M059J (cell line): ENCODE measurements at places on chromosomes 2 and 18.

- no peak for DNase-seq
These were observed 59.3 kb upstream of the OTOF start for GRCh38 chr2:26537069-26537825.

DNA sequence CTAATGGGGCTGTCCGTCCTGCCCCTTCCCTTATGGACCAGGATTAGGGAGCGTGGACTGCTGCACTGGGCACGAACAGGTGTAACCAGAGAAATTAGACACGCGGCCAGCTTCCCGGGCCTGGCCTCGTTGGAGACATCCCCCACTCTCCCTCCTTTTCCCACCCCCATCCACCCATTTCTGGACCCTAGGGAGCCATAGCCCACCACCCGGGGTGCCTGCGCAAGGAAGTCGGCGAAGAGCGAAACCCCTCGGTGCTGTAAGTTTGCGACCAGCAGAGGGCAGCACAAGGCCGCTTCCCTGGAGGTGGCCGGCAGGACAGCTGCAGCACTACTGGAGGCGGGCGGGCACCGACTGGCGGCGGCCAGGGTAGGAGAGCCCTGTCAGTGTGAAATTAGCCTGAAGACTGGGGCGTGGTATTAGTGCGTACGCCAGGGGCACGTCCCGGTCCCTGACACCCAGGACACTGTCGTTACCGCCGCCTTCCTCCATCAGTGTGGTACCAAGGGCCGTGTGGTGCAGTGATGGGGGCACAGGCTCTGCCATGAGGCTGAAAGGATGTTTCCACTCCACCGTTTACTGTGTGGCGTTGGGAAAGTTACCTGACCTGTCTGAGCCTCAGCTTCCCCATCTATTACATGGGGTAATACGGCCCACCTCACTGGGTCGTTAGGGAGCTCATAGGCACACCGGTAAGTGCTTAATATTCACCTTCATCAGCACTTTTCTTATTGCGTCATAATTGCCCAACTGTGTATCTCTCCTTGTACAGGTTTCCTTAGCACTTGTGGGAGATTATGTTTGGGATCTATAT lies 36.0 kb upstream of the CD207 start:
- peak; percentile 64 for DNase-seq

GRCh38 chr2:66481100-66481549 lies 46.2 kb downstream of the MEIS1 start:
- peak; percentile 91 for DNase-seq

GRCh38 chr2:71151620-71152019 lies 21.2 kb downstream of the MPHOSPH10 start:
- no peak for DNase-seq

- no peak for DNase-seq
These were observed 117.6 kb upstream of the RASGRP3 start for GRCh38 chr2:33358878-33359277.

- no peak for DNase-seq
These were observed 30.0 kb upstream of the NFATC1 start for GRCh38 chr18:79365701-79366100.

DNA sequence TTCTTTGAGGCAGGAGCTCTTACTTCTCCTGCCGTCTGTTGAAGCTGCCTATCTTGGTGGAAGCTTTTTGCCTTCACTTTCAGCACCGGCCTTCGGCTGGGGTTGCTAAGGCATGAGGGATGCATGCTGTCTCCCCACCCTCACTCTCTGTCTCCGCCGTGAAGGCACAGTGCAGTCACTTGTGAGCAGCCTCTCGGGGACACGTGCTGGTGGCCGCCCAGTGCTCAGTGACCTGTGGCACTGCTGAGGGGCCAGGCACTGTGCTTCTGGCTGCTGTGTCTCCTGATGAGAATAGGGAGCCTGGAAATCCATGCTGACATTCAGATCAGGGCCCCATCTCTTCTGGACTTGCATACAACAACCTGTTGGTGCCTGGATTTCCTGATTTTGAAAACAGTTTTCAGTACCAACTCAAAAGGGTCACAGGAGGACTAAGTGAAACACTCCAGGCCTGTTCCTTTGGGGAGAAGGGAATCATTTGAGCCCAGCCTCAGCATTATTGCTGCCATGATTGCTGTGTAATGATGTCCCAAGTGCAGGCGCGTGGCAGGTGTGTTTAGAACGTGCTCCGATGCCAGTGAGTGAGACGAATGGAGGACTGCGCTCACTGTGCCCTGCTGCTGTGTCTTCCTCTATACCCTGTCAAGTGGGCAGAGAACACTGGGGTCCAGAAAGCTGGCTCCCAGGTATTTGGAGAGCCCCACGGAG lies 218.1 kb downstream of the SEPTIN10 start:
- no peak for DNase-seq

- DNase-seq = peak; percentile 58
These were observed 592 bp downstream of the ME2 start for GRCh38 chr18:50879302-50880118.

- no peak for DNase-seq
These were observed 51.0 kb downstream of the PRELID3A start for GRCh38 chr18:12458771-12459170.
